ENCODE measurements at places on chromosomes 16 and 17. TPM values are rescaled to one million over a fixed set of nuclear protein-coding genes. Genes with fewer than 3 reads are reported as not detected.

KRT23 gene
- total RNA-seq, result 0.16 TPM

NUP85 gene
- 21.1 TPM for total RNA-seq

GABARAP gene
- 205 TPM for total RNA-seq

OR1A2 gene
- not detected for total RNA-seq

SLC16A6 gene
- 0.09 TPM for total RNA-seq

GUCY2D gene
- 0.09 TPM for total RNA-seq

RNF213 gene
- 111 TPM for total RNA-seq

HOXB13 gene
- total RNA-seq, result not detected

CD300E gene
- total RNA-seq, result not detected

TOM1L1 gene
- total RNA-seq, result 7.1 TPM
